ENCODE measurements at places on chromosomes 12 and 14.

DNA sequence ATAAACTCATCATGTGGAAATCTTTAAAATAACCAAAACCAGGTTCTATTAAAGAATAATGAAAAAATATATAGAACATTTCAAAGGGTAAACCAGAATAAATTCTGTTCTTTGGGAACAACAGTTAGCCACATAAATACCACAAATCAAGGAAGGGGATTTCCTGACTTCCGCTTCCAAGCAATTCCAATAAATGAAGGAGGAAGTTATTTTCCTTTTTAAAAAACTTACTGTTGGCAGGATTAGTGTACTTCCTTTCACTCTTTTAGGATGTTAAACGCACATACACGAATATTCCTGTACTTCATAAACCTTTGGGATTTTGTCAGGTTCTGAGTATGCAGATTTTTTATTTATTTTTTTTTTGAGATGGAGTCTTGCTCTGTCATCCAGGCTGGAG, 13.7 kb upstream of the LIMA1 start:
- DNase-seq = no peak

- no peak for DNase-seq
Measured at GRCh38 chr14:75697918-75698317, 36.9 kb downstream of the TTLL5 start.

- no peak for DNase-seq
Measured at GRCh38 chr12:69821456-69822159, 3.4 kb upstream of the MYRFL start.

GRCh38 chr14:41404126-41404525, 202.6 kb upstream of the LRFN5 start:
- DNase-seq = no peak

- no peak for DNase-seq
Measured at GRCh38 chr12:67354322-67354721, 85.2 kb downstream of the CAND1 start.

DNA sequence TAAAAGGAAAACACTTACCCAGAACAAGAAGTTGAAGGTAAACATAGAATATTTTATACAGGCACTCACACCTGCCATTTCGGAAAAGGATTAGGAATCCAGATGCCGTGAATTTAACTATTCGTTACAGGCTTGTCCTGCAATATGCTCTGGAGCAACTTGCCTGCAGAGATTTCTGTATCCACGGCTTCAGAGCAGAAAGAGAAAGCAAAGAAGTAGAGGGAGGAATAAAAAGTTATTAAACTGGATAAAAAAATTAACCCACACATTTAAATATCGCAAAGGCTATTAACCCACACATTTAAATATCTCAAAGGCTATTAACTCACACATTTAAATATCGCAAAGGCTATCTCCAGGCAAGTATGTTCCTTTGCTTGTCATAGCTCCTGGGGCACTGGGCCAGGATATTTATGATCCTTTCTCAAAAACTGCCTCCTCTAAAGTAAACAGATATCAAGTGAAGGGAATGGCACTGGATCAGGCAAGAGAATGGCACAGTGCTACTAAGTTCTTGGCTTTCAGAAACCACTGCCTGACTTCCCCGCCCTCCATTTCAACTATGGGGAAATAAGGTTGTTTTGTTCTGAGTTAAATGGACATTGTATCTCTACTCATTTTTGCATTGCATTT, at the start of gene TSPAN8:
TSS of gene TSPAN8 (minus strand) at position 399 of the 633 bp plus-strand sequence. CDS start at position 78, 321 bp downstream.
- DNase-seq = no peak

GRCh38 chr12:26128168-26128567, 3.3 kb upstream of the BHLHE41 start:
- no peak for DNase-seq

DNA sequence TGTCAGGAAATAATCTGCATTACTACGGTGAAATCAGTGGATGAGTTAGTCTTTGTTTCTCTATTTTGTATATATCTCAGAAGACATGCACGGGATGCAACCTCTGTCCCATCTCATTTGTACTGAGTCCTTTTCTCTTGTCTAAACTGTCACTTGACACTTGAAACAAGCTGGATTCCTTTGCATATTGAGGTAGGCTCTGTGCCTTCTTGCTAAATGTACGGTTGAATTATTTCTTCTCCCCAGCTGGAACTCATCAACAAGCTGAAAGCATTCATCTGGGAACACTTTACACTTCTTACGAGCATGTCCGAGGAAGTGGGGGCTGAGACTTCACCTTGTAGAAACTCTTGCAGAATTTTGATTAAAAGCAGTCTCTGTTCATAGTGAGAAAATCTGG, 119.5 kb downstream of the VEZT start:
- no peak for DNase-seq

- no peak for DNase-seq
Measured at GRCh38 chr12:124603831-124604251, 36.4 kb upstream of the NCOR2 start.

- DNase-seq = no peak
Measured at GRCh38 chr12:120618954-120619615, 21.3 kb upstream of the CABP1 start.

GRCh38 chr12:7154042-7154441, 23.9 kb downstream of the CLSTN3 start:
- DNase-seq = no peak

- DNase-seq = no peak
Measured at GRCh38 chr12:120339256-120339655, 11.7 kb upstream of the PLA2G1B start.

GRCh38 chr14:60695327-60695726, 28.8 kb downstream of the SIX4 start:
- no peak for DNase-seq

- no peak for DNase-seq
Measured at GRCh38 chr12:64810831-64811230, 13.6 kb upstream of the TBC1D30 start.

- no peak for DNase-seq
Measured at GRCh38 chr12:8081251-8081920, 688 bp upstream of the NECAP1 start.

GRCh38 chr12:81128930-81129554, 51.2 kb downstream of the ACSS3 start:
- DNase-seq = no peak

- no peak for DNase-seq
Measured at GRCh38 chr14:100725587-100726387, 905 bp upstream of the DLK1 start.

Data from T-helper 17 cell (primary cell).